ENCODE measurements at places on chromosomes 5 and 9. TPM values are rescaled to one million over a fixed set of nuclear protein-coding genes. Genes with fewer than 3 reads are reported as not detected.

GRCh38 chr5:154520861-154521453 lies 42.9 kb upstream of the HAND1 start:
- H3K27me3 ChIP-seq, result peaks cover 2% of the 10 kb centered on the region
- H3K4me1 ChIP-seq, result no peaks in the 10 kb centered on the region
- no peak overlapping the region for H3K27ac ChIP-seq
- no peak overlapping the region for H3K4me3 ChIP-seq

The FAXDC2 gene
- total RNA-seq, result 37.5 TPM

DNA sequence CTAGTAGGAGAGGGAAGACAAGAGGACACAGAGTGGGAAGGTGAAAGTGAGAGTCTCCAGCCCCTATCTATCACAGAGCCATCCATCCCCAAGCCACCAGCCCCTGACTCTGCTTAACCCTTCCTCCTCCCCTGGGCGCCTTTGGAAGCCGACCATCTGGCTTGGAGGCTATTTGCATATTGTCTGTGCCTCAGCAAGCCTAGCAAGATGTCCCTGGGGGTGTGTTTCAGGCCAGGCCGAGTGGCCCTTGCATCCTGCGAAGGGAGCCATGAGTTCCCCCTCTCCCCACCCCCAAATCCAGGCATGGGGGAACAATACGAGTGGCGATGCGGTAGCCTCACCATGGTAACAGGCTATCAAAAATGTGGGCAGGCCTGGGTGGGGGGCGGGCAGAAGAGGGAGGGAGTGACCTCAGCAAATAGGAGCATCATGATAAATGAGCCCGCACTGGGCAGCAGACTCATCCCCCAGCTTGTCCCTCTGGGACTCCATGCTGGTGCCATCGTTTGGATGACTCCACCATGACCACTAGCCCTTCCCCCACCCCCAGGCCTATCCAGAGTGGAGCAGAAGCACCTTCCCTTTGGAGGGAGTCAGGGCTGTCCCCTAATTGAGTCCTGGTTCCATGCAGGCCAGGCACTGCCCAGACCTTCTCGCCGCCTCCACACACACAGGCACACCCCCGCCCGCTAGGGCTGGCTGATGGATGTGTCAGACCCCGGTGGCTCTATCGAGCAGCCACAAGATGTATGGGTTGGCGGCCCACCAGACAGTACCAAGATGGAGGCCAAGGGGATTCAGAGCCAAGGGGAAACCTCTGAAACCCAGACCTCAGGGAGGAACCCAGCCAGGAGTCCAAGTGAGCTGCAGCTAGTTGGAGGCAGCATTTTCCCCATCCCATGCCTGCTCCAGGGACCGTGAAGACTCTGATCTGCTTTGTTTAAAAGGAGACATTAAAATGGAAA lies 14.6 kb downstream of the URM1 start:
- no peak for DNase-seq
- peaks cover 67% of the 10 kb centered on the region for H3K36me3 ChIP-seq
- no peak overlapping the region for H3K27ac ChIP-seq
- peaks cover 23% of the 10 kb centered on the region for H3K4me1 ChIP-seq

- H3K36me3 ChIP-seq, result no peaks in the 10 kb centered on the region
- no peak overlapping the region for H3K27ac ChIP-seq
- no peak for DNase-seq
Observed at GRCh38 chr9:93280661-93281259, 96.8 kb downstream of the WNK2 start.

DNA sequence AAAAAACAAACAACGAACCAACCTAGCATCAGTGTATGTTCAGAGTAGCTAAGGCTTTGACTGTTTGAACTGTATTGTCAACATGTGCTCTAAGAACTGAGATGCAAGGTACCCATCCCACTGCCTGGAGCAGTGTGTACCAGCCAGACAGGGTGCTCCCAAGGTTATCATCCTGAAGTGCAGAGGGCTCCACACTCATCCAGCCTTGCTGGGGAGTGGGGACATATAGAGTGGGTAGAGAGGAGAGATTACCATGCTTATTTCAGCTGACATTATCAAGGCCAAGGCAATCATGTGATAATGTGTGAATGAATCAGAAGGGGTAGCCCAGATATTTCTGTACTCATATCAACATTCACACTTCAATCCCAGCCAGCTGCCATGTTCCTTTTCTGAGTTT lies 68.7 kb upstream of the ZNF622 start:
- H3K36me3 ChIP-seq, result no peaks in the 10 kb centered on the region
- no peak overlapping the region for H3K4me3 ChIP-seq
- H3K27me3 ChIP-seq, result no peaks in the 10 kb centered on the region
- peaks cover 4% of the 10 kb centered on the region for H3K4me1 ChIP-seq
- DNase-seq, result no peak
- no peak overlapping the region for H3K27ac ChIP-seq

The ICE1 gene
- 21.7 TPM for total RNA-seq

The PCDHA11 gene
- 1.6 TPM for total RNA-seq

DNA sequence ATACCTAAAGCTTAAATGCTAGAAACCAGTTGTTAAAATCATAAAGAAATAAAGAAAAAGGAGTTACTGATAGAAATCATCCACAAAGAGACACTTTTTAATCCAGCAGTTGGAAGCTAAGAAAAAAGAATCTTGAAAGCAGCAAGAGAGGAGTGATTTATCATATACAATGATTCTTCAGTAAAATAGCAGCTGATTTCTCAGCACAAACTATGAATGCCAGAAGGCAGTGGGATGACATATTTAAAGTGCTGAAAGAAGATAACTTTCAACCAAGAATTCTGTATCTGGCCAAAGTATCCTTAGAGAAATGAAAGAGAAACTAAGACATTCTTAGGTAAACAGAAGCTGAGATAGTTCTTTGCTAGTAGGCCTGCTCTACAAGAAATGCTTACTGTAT lies 366.0 kb downstream of the HTR1A start:
- DNase-seq, result no peak
- H3K27ac ChIP-seq, result no peak overlapping the region
- no peaks in the 10 kb centered on the region for H3K4me1 ChIP-seq
- no peak overlapping the region for H3K4me3 ChIP-seq
- no peaks in the 10 kb centered on the region for H3K36me3 ChIP-seq

- no peaks in the 10 kb centered on the region for H3K36me3 ChIP-seq
- no peak for DNase-seq
- peaks cover 29% of the 10 kb centered on the region for H3K4me1 ChIP-seq
- H3K4me3 ChIP-seq, result no peak overlapping the region
Observed at GRCh38 chr5:95858023-95858461, 35.5 kb upstream of the GLRX start.

DNA sequence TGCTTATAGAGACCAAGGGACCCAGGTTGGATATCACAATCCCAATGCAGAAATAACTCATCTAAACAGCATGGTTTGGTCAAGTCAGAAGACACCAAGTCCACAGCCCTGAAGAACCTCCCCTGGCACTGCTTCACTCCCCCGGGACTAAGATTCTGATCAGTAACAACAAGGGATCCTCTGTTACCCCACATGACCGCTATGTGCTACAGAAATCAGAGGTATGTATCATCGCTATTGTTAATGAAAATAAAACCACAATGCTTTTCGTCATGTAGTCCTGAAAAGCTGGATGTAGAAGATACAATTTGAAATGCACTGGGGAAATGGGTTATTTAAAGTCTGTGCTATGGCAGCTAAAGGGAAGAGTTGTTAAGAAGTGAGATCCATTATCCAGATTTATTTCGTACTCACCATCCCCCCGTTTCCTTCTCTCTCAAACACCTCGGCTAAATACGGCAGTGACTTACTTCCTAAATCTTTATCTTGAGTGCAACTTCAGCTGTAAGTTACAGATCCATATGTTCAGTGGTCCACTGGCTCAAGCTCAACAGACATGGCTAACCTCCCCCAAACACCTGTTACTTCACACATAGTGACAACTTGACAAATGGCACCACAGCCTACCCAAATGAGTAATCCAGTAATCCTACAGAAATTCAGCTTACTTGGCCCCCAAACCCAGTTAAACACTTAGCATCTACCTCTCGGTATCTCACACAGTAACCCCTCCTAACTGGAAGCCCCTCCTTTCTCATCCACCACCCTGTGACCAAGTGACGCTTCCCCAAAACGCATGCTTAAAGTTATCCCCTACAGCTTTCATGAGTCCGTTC lies 129.2 kb downstream of the MYO10 start:
- peaks cover 24% of the 10 kb centered on the region for H3K4me1 ChIP-seq
- no peaks in the 10 kb centered on the region for H3K27me3 ChIP-seq
- no peak overlapping the region for H3K4me3 ChIP-seq
- no peaks in the 10 kb centered on the region for H3K36me3 ChIP-seq
- peak overlapping the region; percentile 41 for H3K27ac ChIP-seq
- no peak for DNase-seq

DNA sequence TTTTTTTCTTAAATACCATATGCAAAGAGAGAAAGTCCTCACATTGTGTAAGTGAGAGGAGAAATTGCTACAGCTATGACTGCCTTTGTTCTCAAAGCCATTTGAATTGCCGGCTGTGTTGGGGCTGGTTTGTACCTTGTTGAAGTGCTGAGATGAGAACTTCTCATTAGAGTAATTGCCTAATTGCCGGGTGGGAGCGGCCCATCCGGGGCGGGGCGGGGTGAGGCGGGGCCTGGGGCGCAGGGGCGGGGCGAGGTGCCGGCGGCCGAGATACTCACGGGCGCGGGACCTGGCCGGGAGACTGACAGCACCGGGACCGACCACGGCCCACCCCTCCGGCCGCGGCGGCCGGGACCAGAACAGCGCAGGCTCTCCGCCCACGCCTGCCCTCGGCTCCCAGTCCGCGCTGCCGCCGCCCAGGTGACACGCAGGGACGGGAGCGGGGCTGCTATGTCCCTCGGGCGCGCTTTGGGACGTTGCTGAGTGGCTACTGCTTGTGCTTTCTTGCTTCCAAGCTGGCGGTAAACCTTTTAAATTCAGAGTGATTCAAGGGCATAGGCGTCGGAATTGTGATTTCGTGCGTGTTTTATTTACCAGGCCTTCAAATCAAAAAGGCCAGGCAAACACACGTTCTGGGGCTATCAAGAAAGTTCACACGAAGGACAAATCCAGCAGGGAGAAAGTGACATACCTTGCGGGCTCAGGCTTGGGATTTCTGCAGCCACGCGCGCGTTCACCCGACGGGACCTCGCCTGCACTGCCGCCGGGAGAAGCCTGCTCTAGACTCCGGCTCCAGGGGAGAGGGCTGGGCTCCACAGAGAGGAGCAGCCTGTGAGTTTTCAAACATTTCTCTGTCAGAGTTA lies 269.1 kb downstream of the FANCC start:
- no peaks in the 10 kb centered on the region for H3K27me3 ChIP-seq
- peak overlapping the region; percentile 65 for H3K4me3 ChIP-seq
- H3K27ac ChIP-seq, result peak overlapping the region; percentile 88
- peaks cover 17% of the 10 kb centered on the region for H3K4me1 ChIP-seq
- peak; percentile 71 for DNase-seq
- H3K36me3 ChIP-seq, result peaks cover 4% of the 10 kb centered on the region

- no peak overlapping the region for H3K4me3 ChIP-seq
- no peak for DNase-seq
- H3K27ac ChIP-seq, result no peak overlapping the region
- no peaks in the 10 kb centered on the region for H3K27me3 ChIP-seq
Observed at GRCh38 chr5:142908659-142909058, 138.5 kb downstream of the ARHGAP26 start.

DNA sequence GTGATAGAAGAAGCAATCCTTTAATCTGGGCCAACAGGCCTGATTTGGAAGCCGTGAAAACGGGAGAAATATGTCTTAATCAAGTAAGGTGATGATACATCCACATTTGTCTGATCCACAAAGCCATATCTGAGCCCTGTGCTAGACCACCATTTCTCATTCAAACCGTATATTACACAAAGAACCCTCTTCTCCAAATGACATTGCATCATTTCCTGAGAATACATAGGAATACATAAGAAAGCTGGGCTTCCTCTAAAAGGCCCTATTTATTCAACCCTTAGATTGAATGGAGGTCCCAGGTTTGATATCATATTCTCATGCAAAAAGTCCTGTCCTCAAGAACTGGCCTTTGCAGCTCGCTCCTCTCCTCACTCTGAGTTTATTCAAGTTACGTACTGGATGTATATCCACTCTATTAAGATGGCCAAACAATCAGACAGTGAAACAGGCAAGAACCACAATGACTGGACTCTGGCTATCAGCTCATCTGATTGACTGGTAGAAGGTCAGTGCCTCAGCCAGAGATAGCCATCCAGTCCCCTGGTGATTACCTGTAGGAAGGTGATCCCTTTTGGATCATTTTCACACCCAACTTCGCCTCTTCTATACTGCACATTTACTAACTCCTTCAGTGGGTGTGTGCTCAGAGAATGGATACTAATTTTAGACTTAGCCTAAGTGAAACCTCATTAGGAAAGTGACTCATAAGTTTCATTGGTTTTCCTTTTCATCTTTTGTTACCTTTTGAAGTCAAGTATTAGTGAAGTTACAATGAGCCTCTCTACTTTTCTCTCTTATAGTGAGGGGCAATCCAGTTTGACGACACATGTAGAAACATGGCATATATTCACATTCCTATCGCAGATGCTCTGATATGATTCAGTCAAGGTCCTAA lies 167.6 kb upstream of the WWC1 start:
- H3K36me3 ChIP-seq, result no peaks in the 10 kb centered on the region
- no peak overlapping the region for H3K27ac ChIP-seq
- H3K4me3 ChIP-seq, result no peak overlapping the region
- DNase-seq, result no peak

DNA sequence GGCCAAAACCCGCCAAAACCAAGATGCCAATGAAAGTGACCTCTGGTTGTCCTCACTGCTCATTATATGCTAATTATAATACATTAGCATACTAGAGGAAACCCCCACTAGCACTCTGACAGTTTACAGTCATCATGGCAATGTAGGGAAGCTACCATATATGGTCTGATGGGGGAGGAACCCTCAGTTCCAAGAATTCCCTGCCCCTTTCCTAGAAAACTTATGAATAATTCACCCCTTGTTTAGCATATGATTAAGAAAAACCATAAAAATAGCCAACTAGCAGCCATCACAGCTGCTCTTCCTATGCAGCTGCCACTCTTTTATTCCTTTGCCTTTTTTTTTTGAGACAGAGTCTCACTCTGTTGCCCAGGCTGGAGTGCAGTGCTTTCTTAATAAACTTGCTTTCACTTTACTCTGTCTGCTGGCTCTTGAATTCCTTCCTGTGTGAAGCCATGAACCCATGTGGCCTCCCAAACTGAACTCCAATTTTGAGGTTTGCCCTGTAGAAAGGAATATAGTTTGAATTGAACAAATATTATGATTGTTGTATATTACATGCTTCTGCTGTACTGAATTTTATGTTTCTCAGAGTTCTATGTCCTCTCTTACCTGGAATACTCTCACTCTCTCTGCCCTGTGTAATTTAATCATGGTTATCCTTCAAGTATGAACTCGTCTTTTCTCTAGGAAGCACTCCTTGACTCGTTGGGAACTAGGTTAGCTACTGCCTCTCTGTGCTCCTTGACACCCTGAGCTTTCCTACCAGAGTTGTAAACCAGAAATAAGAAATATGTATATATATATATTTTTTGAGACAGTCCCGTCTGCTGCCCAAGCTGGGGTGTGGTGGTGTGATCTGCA lies 59.8 kb downstream of the KIAA1958 start:
- no peaks in the 10 kb centered on the region for H3K36me3 ChIP-seq
- no peaks in the 10 kb centered on the region for H3K27me3 ChIP-seq
- no peak for DNase-seq
- peaks cover 2% of the 10 kb centered on the region for H3K4me1 ChIP-seq
- H3K4me3 ChIP-seq, result no peak overlapping the region

All from lung (tissue), 17 donors.